Hepatic stellate cell (primary cell): ENCODE measurements at places on chromosomes 16 and 17.
A peak's percentile ranks its signal among the peaks of the same experiment; 100 is the strongest.

DNA sequence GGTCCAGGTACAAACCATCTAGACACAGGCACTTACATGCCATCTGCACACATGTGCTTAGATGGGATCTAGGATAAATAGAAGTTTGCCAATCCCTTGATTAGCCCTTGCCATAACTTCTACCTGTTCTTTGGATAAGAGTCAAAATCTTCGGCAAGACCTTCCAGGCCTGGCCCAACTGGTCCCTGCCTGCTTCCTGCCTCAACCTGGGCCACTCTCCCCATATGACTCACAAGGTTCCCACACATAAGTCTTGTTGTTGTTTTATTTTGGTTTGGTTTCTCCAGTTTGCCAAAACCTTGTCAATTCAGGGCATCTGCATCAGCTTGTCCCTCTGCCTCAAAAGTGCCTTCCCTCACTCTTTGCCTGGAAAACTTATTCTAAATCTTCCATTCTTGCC lies 95.3 kb upstream of the XYLT1 start:
- DNase-seq, result no peak

DNA sequence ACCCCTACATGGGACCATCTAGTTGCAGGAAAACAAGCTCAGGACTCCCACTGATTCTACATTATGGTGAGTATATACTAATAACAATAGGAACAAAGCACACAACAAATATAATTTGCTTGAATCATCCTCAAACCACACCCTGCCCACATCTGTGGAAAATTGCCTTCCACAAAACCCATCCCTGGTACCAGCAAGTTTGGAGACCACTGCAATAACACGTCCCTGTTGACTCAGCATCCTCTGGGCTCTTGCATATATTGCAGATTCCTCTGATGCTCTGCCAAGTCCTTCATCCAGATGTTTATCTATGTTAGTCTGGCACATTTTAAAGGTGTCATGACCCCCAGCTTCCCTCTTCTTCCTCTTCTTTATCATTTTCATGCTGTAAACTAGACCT lies 138.4 kb downstream of the PCTP start:
- no peak for DNase-seq

DNA sequence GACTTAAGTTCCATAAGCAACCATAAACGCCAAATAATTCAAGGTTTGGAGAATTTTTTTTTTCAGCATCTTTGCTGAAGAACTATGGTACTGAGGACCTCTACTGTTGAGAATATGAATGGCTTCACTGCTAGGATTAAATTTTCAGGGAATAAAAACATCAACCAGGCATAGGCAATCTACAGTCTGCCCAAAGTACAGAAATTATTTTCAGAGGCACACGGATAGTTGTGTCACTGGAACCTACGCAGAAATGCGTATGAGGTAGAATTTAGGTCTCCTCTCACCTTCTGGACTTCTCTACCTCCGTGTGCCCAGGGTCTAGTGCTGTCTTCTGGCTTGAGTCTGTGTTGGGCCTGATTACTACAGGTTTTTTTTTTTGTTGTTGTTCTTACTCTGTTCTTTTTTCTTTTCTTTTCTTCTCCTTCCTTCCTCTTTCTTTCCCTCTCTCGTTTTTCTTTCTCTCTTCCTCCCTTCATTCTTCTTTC lies 39.7 kb downstream of the NACA2 start:
- peak; percentile 44 for DNase-seq

DNA sequence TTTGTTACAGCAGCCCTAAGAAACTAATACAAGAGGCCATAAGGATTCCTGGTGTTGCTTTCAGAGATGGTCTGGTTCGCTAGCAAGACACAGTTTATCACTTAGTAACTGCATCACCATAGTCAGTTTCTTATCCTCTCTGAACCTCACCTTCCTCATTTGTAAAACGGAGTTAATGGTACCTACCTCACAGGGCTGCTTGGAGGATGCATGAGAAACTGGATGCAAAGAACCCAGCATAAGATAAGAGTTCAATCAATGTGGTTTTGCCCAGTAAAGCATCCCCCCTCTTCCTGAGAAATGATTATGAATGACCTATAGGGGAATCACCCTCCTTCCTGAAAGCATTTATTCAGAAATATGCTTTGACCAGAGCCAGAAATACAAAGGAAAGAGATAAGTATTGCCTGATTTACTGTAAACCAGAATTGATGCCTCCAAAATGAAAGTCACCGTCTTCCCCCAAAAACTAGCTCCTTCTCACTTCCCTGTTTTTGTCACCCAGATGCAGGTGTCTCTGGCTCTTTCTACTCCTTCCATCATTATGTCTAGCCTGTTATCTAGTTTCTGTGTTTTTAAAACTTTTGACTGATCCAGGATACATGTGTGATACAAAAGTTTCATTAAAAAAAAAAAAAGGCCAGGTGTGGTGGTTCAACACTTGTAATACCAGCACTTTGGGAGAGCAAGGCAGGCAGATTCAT lies 2.8 kb upstream of the TEFM start:
- no peak for DNase-seq

DNA sequence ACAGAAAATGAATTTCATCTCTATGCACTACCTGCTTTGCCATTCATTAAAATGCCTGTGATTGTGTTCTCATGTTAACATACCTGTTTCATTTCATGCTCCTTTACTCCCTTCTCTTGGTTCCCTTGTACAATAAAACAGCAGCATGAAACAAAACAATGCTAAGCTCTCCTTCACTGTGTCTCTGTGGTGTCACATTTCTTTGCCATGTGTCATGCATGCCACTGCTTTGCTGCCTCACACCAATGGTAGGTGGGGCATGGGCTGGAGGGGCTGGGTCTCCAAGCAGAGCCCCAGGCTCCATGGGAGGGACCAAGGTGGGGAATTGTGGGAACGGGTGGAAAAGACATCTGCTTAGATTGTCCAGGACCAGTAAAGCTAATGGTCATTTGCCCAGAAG lies 83.6 kb downstream of the RGS9 start:
- no peak for DNase-seq
